ENCODE measurements at places on chromosomes 16 and 17.

- DNase-seq: no peak
Measured at GRCh38 chr16:30394592-30395154, 547 bp upstream of the ZNF48 start.

DNA sequence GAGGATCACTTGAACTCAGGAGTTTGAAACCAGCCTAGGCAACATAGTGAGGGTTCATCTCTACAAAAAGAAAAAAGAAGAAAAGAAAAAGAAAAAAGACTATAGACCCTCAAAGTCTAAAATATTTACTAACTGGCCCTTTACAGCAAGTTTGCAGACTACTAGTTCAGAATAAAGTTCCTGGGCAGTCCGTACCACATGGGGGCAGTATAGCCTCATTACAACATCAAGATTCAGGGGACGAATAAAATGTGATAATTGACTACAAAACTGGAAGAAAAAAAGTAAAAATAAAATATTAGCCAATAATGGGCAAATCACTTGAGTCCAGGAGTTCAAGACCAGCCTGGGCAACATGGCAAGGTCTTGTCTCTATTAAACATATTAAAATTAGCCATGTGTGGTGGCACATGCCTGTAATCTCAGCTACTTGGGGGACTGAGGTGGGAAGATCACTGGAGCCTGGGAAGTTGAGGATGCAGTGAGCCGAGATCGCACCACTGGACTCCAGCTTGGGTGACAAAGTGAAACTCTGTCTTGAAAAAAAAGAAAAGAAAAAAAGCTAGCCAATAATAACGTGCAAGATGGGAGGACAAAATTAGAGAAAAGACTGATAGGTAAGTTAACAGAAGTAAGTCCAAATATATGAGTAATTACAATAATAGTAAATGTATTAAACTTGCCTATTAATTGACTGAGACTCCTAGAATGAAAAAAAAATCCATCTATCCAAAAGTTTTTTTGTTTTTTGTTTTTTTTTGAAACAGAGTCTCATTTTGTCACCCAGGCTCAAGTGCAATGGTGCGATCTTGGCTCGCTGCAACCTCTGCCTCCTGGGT, 129.4 kb upstream of the SEC14L1 start:
- peak; percentile 52 for DNase-seq

DNA sequence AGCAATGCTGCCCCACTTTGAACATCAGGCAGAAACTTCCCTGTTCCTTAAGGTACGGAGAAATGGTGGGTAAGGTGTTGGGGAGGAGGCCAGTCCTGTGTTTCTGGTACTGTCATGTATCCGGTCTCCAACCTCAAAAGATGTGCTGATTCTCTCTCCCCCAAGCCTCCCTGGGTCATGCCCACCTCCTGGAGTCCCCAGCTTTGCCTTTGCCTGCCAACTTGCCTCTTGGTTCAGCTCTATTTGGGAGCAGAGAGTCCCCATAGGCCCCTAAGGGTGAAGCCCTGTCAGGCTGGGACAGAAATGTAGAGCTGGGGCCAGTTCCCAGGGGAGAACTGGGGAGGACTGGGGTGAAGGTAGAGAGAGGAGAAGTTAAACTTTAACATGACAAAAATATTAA, 1.6 kb upstream of the TBX21 start:
- DNase-seq: no peak

GRCh38 chr17:3590231-3590630, 19.0 kb downstream of the TRPV1 start:
- DNase-seq: no peak

- no peak for DNase-seq
Measured at GRCh38 chr17:5545051-5545987, 39.0 kb downstream of the NLRP1 start.

DNA sequence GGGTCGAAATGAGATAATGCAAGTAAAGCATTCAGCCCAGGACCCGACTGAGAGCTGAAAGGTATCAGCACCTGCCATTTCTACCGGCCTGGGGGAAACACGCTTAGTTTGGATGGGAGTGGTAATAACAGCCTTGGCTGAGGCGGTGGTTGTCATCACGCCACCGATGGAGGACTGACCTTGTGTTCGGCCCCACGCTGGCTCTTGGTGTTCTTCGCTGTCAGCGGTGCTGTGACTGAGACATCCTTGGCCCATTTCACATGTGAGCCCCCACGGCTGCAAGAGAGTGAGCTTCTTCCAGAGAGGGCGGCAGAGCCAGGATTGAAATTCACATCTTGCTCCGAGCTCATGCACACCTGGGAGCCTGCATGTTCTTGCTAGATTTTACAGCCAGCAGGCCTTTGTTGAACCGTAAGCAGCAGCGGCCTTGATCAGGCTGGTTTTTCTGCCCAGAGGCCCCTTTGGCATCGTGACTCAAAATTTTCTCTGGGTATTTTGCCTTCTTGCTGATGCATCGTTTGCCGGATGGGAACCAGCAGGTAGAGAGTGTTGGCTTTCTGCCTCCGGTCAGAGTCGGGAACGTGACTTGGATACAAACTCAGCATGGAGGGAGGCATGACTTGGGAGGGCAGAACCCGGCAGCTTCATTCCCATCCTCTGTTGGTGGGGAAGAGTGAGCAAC, 341.5 kb downstream of the SNX29 start:
- no peak for DNase-seq

DNA sequence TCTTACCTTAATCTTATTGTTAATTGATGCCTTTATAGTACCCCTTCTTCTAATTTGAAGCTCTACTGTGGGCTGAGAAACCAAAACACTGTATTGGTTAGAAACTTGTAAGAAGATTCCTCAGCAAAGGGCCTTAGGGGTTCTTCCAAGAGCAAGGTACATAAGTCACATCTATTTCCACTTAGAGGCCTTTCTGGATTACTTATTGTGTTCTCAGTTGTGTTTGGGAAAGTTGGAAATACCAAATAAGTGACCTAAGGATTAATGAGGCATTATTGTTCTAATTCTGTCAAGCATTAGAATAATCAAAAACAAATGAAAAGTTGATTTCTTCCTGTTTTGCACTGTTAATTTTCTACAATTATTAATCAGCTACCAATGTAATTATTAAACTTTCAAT, 85.8 kb downstream of the SKAP1 start:
- DNase-seq: no peak

GRCh38 chr16:56190048-56190676, 1.1 kb upstream of the GNAO1 start:
- DNase-seq: no peak

DNA sequence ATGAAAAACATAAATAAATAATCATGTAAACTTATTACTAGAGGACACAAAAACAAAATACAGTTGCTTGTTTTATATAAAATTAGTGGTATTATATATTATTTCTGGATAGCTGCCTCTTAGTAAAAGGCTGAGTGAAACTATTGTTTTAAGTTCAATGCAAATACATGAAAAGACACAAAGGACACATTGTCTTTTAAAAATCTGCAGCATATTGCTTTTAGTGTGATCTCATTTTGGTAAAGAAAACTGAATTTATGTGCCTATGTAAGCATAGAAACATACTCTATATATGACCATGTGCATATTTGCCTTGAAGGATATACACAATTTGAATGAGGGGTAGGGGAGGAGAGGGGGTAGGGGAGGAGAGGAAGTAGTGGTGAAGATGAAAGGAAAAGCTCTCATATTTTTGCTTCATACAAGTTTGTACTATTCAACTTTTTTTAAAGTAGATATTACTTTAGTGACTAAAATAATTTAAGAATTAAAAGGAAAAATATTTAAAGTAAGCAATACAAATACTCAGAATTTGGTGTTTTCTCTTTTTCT, 5.8 kb downstream of the ABCA10 start:
- no peak for DNase-seq

- no peak for DNase-seq
Measured at GRCh38 chr16:75482434-75483205, 12.6 kb downstream of the CHST6 start.

- DNase-seq: no peak
Measured at GRCh38 chr16:68893710-68894705, 50.7 kb downstream of the TANGO6 start.

DNA sequence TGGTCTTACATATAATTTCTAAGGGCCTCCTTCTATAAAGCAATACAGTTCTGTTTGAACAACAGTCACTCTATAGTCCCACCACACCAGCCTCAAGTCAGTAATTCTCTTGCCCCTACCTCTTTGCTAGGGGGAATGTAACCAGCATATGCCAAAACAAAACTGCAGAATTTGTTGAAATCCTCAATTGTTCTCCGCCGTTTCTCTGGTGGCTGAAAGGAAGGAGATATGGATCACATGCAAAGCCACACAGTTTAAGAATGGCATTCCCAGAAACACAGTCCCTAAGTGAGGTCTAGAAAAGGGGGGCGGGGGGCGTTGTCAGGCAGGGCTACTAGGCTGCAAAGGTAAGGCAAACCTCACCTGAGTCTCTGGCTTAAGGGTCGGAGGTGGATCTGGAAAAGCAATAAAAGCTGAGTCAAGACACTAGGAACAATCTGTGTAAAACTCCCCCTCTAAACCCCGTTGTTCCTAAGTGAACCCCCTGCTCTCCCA, 1.9 kb downstream of the PHF23 start:
- DNase-seq: no peak

DNA sequence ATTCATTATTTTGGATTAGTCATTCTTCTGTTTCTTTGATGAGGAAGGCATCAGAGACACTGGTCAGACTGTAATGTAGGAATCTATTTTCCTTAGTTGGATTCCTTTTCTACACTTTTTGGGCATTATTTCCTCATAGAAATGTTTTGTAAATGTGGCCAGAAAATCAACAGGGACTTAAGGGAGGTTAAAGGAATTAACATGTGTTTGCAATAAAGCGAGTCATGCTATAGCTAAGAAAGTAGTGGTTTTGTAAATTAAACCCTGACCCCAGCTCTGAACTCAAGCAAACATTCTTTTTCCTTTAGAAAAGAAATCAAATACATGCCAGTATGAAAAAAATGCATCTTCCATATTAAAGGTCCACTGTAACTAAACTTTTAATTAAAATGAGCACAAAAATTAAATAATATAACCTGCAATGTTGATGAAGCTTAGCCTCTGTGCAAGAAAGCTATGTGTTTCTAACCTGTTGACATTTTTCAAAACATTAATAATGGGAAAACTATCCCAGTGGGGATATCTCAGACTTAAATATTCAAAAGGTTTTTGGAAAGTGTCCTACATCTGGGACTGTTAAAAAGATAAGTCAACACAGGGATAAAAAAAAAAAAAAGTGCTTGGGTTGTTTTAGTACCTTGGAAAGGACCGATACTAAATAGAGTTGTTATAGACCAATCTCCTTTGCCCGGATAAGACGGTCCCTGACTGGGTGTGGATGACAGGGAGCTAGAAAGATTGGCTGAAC, 428.0 kb downstream of the CA10 start:
- no peak for DNase-seq

- no peak for DNase-seq
Measured at GRCh38 chr16:55933038-55933437, 57.9 kb upstream of the CES5A start.

- no peak for DNase-seq
Measured at GRCh38 chr16:75238132-75238852, 13.1 kb downstream of the BCAR1 start.

- DNase-seq: no peak
Measured at GRCh38 chr17:41738801-41739112, 4.3 kb upstream of the HAP1 start.

DNA sequence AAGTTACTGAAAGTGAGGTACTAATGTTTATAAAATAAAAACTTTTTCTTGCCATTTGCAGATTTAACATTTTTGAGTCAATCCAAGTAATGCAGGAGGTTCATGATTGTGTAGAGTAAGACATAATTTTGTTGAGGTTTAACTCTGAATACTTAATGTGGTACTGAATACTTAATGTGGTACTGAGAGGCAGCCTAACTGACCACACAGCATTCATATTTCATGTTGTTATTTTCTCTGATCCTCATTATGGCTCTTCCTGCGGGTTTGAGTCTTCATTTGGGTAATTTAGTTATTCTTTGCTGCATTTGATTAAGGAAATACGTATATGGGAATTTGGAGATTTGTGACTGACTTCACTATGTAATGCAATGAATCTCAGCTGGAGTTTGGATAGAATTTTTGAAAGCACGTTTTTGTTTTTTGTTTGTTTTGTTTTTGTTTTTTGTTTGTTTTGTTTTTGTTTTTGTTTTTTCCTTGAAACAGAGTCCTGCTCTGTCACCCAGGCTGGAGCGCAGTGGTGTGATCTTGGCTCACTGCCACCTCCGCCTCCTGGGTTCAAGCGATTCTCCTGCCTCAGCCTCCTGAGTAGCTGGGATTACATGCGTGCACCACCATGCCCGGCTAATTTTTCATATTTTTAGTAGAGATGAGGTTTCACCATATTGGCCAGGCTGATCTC, 3.8 kb downstream of the SF3B3 start:
- no peak for DNase-seq

DNA sequence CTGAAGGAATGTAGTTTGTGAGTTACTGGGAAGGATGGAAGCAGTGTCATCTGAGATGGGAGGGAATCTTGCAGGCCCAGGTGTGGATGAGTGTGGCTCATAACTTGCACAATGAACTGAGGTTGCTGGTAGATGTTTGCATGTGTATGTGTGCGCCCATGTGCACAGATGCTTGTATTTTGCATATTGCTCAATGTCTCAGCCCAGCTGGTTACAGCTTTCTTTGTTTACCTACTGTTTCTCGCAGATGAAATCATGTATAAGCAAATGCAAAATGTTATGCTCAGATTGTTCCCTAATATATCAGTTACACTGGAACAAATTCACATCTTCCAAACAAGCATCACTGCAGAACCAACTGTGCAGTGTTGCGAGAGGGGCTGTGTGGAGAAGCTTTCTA, 452.2 kb upstream of the EEF2KMT start:
- DNase-seq: no peak

DNA sequence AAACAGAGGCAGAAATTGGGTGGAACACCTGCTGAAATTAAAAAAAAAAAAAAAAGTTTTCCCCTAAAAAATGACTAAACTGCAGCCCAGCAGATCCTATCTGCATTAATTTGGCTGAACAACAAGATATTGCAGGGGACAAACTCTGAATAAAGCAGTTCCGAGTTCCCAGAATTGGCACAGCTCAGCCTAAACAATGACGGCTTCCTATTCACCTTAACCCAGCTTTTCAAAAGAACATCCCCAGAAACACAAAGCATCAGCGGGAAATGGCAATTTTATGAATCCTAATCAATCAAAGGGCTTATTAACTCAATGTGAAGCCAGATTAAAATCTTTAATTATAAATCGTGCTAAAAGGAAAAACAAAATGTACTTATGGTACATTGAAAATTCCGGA, 497.8 kb upstream of the ZFHX3 start:
- no peak for DNase-seq

DNA sequence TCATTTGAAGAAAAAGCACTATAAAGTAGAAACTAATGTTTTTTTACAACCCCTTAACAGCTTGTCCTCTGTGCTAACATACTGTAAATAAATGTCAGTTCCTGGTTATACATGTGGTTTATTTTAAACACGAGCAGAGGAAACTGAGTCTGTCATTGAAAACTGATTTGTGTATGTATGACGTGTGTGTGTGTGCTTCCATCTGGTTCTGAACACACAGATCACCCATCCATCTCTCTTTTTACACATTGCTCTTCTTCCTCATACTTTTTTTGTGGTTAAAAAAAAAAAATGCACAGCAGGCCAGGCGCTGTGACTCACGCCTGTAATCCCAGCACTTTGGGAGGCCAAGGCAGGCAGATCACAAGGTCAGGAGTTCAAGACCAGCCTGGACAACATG, 49.5 kb downstream of the ZNF423 start:
- DNase-seq: no peak
